ENCODE measurements at places on chromosomes 7 and 10.

- DNase-seq: no peak
These were observed 37.0 kb downstream of the CNPY1 start for GRCh38 chr7:155509359-155509724.

- no peak for DNase-seq
These were observed 429.0 kb upstream of the MTPN start for GRCh38 chr7:136405931-136406777.

DNA sequence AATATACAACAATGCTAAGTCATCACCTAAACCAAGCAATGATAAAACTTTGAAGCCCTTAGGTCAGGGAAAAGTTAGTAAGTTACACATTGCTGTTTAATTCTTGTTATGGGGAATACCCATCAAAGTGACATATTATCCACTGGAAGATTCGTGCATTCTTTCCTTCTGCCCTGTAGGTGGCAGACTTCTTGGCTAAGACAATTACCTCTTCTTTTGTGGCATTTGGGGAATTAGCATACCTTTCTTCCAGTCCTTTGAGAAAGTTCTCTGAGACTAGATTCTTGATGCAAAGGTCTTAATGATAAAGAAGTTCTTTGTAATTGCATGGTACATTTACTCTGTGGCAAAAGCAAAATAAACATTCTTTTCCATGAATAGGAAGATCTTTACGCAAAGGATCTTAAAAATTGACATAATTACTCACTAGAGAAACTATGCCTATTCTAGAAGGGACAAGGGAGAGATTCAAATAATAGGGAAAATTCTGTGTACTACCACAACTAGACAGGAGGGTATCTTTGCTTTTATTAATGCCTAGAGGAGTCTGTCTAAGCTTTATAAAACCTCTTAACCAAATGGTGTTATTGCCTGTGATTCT lies 395.9 kb downstream of the GRM8 start:
- no peak for DNase-seq

GRCh38 chr10:15180736-15181135 lies 12.2 kb upstream of the NMT2 start:
- no peak for DNase-seq

DNA sequence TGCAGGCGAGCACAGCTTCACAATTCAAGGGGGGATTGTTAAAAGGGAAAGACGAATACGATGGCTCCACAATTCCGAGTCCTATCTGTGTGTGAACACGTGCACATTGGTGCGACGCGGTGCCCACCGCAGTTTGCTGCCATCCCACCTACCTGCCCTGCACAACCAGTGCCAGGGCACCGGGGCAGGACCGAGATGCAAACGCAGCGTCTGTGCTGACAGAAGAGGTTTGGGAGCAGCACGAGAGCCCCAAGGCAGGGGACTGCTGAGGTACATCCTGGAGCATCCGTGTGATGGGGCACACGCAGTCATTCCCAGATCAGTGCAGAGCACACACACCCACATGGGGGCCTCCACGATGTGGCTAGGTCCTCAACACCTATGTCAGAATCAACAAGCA lies 221.3 kb downstream of the DNAJB6 start:
- peak; percentile 1 for DNase-seq

DNA sequence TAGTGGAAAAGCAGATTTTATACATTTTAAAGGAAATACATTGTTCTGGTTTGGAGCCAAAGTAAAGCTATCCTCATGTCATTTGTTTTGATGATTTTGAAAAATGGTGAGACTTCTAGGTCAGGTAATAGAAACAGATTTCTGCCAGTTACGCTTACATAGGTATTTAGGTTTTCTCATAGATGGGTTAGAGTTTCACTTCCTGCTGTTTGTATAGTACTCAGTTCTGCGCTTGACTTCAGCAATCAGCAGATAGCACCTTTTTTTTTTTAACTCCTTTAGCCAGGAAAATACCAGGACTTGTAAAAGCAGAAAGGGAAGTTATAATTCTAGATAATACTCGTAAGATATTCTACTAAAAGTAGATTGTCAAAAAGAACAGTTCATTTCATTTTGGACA lies 209.8 kb upstream of the POM121L12 start:
- no peak for DNase-seq

GRCh38 chr10:75081379-75081778 lies 30.1 kb upstream of the SAMD8 start:
- no peak for DNase-seq

DNA sequence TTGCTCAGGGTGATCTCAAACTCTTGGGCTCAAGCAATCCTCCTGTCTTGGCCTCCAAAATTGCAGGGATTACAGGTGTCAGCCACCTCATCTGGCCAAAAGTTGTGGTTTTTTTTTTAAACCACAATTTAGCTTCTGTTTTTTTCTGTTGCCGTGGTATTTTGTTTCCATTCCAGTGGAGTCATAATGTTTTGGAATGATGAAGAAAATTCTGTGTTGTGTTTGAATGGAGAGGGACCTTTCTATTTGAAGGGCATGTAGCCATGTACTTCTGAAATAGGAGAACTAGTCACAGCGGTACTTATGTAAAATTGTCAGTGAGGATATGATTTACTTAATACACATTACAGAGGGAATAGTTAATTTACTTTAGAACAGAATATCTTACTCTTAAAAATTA lies 201.3 kb downstream of the ARL4A start:
- no peak for DNase-seq

DNA sequence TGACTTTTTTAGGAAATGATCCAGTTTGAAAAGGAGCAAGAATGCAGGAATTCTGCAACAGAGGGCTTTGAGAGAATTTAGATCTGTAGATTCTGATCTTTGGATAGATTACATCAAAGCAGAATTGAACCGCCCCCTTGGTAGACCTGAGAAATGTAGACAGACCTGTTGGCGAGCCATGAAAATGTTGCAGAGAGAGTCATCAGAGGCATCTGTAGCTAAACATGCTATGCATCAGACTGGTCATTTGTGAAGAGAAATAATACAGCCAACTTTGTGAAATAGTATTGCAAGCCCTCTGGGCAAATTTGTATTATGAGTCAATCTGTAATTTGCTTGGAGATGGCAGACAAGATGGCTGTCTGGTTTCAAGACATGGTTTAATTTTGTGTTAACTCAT lies 4.3 kb upstream of the C1GALT1 start:
- no peak for DNase-seq

- DNase-seq: no peak
These were observed 215.3 kb downstream of the KIF20B start for GRCh38 chr10:89916468-89917215.

GRCh38 chr7:117941138-117941810 lies 68.0 kb upstream of the CTTNBP2 start:
- no peak for DNase-seq

DNA sequence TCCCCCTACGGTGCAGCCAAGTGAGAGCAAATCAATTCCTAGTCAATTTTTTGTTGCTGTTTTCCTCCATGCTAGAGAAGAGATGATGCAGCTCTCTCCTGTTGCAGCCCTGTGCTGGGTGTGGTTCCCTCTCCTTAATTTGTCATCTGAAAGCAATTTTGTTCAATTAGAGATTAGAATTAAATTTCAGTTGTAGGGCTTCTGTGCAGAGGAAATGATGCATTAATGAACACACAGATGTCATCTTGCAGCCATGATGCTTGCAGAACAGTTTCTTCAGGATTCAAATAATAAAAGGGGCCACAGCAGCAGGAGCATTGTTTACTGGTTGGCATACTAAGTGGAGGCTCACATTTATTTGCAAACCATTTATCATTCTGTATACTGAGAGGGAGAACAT lies 266.0 kb downstream of the AUTS2 start:
- no peak for DNase-seq

GRCh38 chr7:104650991-104651640 lies 322.7 kb downstream of the LHFPL3 start:
- no peak for DNase-seq

- no peak for DNase-seq
These were observed 317.1 kb upstream of the KLF6 start for GRCh38 chr10:4101918-4102654.

GRCh38 chr10:96688789-96689188 lies 31.5 kb downstream of the PIK3AP1 start:
- no peak for DNase-seq

DNA sequence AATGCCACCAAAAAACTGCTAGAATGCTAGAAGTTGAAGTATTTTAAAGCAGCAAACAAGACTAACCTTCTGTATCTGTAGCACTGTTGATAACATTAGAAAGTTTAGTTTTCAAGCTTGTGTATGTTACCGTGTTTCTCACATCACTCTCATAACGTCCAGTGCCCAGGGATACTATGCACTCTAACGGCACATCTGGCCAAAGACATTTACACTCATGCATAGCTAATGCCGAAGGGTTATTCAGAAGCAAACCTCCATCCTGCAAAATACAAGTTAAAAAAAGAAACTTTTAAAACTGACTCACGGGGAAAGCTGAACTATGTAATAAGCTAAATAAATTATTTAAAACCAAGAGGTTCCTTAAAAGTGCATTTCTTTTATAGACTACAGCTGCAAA lies 22.9 kb upstream of the NRCAM start:
- DNase-seq: no peak

DNA sequence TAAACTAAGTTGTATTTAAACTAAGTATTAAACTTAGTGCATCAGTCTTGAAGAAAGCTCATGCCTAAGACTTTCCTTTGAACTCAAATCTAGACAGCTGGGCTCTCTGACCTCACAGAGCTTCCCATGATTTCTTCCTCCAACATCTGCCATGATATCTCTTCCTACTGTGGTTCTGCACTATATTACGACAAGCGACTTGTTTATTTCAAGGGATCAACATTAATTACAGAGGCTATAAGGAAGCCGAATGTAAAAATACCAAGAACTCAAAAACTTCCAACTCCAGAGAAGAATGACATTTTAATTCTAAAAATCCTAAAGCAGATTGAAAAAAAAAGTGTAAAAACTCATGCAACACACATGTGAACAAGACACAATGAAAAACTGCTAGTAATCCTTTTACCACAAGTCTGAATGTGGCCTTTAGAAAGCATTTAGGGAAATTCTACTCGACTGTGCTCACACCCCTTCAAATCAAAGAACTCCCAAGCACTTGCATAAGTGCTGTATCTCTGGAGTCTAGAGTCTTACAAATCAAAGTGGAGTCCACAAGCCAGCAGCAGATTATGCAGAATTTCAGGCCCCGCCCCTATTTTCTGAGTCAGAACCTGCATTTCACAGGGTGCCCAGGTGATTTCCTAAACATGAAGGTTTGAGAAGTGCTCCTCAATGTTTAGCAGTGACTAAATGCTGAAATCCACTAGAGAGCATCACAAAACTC lies 22.7 kb upstream of the WASHC2A start:
- DNase-seq: no peak

DNA sequence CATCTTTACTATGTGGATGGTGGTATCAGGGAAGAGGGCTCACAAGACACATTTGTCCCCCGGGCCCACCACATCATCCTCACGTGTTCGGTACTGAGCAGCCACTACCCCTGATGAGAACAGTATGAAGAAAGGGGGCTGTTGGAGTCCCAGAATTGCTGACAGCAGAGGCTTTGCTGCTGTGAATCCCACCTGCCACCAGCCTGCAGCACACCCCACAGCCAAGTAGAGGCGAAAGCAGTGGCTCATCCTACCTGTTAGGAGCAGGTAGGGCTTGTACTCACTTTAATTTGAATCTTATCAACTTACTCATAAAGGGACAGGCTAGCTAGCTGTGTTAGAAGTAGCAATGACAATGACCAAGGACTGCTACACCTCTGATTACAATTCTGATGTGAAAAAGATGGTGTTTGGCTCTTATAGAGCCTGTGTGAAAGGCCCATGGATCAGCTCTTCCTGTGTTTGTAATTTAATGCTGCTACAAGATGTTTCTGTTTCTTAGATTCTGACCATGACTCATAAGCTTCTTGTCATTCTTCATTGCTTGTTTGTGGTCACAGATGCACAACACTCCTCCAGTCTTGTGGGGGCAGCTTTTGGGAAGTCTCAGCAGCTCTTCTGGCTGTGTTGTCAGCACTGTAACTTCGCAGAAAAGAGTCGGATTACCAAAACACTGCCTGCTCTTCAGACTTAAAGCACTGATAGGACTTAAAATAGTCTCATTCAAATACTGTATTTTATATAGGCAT lies 9.1 kb upstream of the CSGALNACT2 start:
- DNase-seq: no peak

GRCh38 chr10:76031769-76032699 lies 600.6 kb downstream of the LRMDA start:
- no peak for DNase-seq

DNA sequence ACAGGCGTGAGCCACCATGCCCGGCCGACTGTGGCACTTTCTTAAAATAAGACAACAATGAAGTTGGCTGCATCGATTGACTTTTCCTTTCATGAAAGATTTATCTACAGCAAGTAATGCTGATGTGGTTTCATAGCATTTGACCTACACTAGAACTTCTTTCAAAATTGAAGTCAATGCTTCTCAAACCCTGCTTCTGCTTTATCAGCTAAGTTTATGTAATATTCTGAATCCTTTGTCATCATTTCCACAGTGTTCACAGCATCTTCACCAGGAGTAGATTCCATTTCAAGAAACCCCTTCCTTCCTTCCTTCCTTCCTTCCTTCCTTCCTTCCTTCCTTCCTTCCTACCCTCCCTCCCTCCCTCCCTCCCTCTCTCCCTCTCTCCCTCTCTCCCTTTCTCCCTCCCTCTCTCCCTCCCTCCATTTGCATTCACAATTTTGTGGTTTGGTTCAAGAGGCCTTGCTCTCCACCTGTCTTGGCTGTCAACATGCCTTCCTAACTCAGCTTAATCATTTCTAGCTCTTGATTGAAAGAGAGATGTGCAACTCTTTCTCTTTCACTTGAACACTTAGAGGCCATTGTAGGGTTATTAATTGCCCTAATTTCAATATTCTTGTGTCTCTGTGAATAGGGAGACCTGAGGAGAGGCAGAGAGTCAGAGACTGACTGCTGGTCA lies 52.1 kb downstream of the HDAC9 start:
- no peak for DNase-seq

All from activated gamma-delta T cell treated with Interleukin-2 at 50 U/mL for 16 hours (primary cell).